ENCODE measurements at places on chromosomes 7 and 10.

DNA sequence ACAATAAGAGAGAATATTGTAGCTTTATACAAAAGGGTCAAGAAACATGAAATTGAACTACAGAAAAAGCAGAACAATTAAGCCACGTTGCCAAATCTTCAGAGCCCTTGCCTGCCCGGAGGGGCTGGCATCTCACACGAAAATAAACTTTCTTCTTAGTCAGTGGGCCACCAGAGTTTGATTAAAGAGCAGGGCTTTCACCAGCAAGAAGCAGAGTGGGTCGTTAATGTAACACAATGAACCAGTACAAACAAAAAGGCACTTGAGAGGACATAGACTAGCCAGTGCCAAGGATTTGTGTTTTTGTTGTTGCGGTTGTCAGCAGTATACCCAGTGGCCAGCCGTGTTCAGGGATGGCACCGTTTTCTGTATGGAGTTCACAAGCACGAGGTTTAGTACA, 155.4 kb downstream of the NRP1 start:
- no peak for DNase-seq

- no peak for DNase-seq
These were observed 684.0 kb downstream of the GRID1 start for GRCh38 chr10:85682621-85683020.

GRCh38 chr7:1388021-1388702, 71.1 kb downstream of the MICALL2 start:
- DNase-seq: no peak

- no peak for DNase-seq
These were observed 5.8 kb downstream of the VSIR start for GRCh38 chr10:71767420-71768035.

DNA sequence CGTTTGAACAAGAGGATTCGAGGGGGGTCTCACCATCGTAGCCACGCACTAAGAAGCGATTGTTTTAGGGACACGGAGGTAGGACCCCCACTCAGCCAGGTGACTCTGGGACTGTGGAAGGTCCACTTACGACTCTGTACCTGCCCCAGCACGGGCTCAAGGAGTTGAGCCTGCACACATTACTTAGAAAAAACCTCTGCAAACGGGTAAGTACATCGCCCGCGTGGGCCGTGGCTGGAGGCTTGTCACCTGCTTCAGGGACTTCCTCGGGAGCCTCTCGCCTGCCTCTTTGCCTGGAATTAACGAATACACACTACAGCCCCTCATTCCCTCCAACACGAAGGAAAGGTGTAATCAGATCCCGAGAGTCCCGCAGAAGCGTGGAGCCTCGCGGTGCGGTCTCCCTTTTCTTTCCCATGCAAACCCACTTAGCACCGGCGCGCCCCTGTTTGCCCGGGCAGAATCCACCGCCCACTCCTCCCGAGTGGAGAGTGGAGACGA, 826 bp downstream of the PODXL start:
- DNase-seq: no peak

DNA sequence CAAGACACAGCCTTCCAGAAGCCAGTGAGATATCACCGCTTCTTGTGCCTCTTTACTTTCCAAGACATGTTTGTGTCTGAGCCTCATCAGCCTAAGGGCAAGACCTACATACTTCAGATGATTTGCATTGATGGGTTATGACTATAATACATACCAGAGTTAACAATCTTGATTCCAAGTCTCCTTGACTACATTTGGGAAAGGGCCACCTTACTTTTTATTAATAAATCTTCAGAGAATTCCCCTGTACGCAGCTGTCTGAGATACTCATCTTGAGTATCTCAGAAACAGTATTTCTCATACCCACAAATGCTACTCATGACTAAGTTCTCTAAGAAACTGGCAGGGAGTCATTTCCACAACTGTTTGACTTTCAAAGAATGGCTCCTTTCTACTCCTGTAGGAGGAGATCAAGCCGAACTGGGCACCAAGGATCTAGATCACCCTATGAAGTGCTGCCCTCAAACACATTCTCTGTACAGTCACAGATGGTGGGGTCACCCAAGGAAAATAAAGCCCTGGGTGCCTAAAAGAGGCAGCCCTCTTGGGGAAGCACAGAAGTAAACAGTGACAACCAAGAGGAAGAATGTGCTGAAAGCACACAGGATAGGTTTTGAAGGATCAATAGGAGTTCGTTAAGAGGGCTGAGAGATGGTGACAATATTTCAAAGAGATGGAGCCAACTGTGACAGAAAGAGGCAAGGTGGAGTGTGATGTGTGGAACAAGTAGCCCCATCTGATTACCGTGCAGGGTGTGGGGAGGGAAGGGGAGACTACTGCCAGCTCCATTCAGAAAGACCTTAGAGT, 138.9 kb downstream of the JAZF1 start:
- no peak for DNase-seq

GRCh38 chr10:22624287-22624738, 90.1 kb downstream of the PIP4K2A start:
- DNase-seq: no peak

DNA sequence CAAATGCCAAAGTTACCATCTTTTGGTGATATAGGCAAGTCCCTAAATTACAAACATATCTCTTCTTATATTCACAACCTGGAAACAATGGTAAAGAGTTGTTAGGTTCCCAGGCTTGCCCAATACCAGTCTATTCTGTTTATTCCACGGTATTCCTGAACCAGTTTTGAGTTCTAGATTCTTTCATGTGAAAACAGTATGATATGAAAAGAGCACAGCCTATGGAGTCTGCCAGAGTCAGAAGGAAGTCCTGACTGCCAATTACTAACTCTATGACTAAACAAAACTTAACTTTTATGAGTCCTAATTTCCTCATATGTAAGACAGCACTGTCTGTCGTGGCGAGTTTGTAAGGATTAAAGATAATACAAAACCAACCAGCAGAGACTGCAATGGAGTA, 5.6 kb downstream of the ABI1 start:
- no peak for DNase-seq

- no peak for DNase-seq
These were observed 25.4 kb upstream of the PRKAG2 start for GRCh38 chr7:151902311-151902710.

DNA sequence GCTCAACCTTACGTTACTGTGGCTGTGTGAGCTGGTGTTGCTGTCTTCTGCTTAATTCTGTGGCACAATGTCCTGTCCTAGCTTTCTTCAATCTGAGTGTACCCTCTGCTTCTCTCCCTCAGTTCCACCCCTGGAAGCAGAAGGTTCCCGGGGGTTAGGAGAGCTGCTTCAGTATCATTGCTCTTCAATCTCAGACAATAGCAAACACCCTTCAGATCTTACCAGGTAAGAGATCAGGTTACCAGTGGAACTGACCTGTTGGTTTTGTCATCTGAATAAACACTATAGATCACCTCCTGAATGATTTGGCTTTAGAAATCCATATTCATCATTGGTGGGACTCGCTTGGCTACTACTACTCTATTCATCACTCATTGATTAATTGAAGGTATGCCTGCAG, 48.4 kb downstream of the DNAJB9 start:
- no peak for DNase-seq

DNA sequence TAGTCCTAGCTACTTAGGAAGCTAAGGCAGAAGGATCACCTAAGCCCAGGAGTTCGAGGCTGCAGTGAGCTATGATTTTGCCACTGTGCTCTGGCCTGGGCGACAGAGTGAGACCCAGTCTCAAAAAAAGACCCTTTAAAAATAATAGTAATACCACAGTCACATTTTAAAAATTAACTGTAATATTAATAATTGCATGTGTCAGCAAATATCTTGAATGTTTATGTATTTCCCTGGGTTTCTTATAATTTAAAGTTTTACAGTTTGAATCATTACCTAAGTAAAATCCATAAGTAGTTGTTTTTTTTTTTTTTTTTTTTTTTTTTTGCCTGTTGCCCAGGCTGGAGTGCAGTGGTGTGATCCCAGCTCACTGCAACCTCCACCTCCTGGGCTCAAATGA, 69.2 kb downstream of the LYZL2 start:
- no peak for DNase-seq

- no peak for DNase-seq
These were observed 50.5 kb downstream of the MALSU1 start for GRCh38 chr7:23349484-23350157.

- no peak for DNase-seq
These were observed 39.7 kb downstream of the POU6F2 start for GRCh38 chr7:39017369-39017915.

- no peak for DNase-seq
These were observed 93.1 kb downstream of the COBL start for GRCh38 chr7:51223505-51223904.

DNA sequence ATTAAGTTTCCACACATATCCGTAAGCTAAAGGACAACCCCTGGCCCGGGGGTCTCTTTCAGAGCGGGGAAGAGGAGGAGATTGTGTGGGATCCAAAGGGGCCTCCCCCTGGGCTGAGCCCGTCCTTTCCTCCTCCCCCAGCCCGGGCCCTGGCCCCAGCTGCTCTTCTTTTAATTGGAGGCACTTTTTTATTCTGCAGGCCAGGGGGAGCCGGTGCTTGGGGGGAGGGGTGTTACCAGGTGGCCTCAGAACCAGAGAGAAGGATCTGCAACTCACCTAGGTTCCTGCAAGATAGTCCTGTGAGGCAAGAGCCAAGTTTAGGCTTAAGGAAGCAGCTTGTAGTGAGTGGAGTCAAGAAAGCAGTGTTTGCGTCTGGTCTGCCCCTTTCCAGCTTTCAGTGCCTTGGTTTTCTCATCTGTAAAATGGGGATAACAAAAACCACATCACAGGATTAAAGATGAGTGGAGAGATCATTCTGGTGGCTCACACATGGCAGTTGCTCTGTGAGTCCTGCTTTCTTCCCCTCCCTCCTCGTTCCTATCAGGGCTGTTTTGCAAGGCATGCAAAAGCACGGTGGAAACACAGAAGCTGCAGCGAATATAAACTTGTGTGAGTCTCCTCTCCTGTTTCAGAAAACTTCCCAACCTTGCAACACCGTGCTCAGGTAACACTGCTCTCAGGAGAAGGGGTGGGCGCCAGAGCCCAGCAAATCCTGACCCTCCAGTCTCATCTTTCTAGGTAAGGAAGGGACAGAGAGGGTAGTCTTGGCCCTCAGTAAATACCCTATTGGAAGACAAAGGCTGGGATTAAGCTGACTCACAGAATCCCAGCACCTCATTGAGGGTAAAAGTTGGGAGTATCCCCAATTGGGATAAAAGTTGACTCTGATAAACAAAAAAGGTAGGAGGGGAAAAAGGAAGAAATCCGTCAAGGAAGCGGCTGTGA, 4.1 kb upstream of the TLX1 start:
- DNase-seq: no peak

- no peak for DNase-seq
These were observed 138.8 kb downstream of the CFAP58 start for GRCh38 chr10:104492329-104492940.

DNA sequence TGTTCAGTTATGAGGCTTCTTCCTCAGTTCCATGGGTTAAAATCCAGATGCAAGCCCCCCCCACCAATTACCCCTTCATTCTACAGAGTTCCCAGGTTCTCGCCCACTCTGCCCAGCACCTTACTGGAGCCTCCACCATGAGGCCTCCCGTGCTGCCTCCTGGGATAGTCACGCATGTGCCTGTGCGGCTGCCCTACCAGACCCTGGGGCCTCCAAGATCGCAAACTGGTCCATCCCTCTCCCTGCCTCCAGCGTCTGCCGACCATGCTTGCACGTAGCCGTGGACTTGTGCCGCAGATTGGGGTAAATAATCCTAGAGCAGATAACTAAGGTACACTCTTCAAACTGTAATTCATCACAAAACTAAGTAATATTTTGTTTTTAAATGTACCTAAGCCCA, 611.2 kb downstream of the PTPRN2 start:
- no peak for DNase-seq

GRCh38 chr7:75646571-75647102, 92.1 kb downstream of the HIP1 start:
- no peak for DNase-seq

GRCh38 chr7:133117452-133117851, 35.6 kb upstream of the CHCHD3 start:
- DNase-seq: no peak

DNA sequence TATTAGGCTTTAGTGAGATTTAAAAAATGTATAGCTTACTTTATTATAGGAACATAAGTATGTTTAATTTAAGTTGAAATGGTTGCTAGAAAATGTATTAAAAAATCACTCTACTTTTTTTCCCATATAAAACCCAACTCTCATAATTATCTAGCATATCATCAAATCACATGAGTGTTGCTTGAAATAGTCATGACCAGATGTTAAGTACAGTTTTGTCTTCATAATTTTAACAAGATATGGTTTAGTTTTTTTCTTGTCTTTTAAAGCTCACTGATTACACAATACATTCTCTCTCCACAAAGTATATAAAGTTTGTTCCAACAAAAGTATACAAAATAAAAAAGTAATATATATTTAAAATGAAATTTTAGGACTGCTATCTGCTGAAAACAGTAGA, 82.8 kb downstream of the HGF start:
- no peak for DNase-seq

DNA sequence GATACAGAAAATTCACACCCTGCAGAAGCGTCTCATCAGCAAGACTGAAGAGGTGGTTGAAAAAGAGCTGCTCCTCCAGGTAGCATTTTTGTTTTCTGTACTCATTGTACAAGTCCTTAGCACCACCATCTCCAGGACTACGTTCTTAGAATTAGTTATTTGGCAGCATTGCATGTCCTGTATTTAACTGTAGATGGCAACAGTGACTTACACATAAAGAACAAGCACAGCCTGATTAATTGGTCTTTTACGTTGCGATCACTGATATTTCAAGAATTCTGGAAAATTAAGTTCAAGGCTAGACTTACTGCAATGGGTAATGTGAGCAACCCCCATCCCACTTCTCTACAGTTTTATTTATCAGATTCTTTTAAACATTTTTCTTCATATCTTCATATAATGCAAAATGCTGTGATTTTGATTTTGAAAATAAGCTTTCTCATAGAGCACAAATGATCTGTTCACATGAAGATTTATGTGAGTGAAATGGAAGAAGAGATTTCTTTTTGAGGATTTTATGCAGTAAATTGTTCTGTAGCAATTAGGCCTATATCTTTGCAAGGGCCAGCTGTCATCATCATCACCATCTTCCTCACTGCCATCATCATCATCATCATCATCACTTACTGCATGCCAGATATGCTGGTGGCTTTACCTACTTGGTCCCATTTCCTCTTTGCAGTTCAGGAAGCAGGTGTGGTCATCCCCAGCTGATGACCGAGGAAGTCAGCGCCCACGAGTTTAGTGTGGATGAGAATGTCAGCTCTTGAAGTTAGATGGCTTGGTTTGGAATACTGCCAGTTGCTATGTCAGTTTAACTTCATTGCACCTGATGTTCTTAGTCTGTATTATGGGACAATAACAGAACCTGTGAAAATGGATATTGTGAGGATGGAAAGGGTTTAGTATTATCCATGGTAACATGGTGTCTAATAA, 53.4 kb downstream of the CFAP58 start:
- DNase-seq: no peak
